ENCODE measurements at places on chromosomes 12 and 14. TPM values are rescaled to one million over a fixed set of nuclear protein-coding genes. Genes with fewer than 3 reads are reported as not detected.

DNA sequence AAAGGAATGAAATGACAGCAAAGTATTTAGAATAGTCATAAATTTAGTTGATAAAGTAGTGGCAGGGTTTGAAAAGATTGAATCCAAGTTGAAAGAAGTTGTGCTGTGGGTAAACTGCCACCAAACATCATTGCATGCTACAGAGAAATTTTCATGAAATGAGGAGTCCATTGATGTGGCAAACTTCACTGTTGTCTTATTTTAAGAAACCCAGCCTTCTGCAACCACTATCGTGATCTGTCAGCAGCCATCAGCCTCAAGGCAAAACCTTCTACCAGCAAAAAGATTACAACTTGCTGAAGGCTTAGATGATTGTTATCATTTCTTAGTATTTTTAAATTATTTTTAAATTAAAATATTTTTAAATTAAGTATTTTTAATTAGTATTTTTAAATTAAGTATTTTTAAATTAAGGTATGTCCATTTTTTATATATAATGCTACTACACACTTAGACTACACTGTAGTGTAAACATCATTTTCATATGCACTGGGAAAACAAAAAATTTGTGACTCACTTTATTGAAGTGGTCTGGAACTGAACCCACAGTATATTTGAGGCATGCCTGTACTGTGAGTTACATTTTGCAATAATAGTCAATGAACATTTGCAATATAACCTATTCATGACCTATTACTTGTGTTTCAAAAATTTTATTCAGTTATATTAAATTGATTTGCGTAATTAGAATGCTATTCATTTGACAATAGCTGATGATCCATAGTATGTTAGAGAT lies 67.2 kb upstream of the SYT1 start:
- no peaks in the 10 kb centered on the region for H3K27me3 ChIP-seq
- no peak overlapping the region for H3K4me3 ChIP-seq

GRCh38 chr14:91796617-91797347 lies 64.9 kb upstream of the CATSPERB start:
- H3K4me3 ChIP-seq = no peak overlapping the region
- no peak for DNase-seq
- no peaks in the 10 kb centered on the region for H3K27me3 ChIP-seq
- no peak overlapping the region for H3K27ac ChIP-seq
- no peaks in the 10 kb centered on the region for H3K4me1 ChIP-seq

- no peaks in the 10 kb centered on the region for H3K36me3 ChIP-seq
- H3K4me3 ChIP-seq = no peak overlapping the region
- H3K27ac ChIP-seq = no peak overlapping the region
- H3K27me3 ChIP-seq = no peaks in the 10 kb centered on the region
- no peaks in the 10 kb centered on the region for H3K4me1 ChIP-seq
- DNase-seq = no peak
Measured at GRCh38 chr12:72717036-72717435, 444.9 kb downstream of the TRHDE start.

GRCh38 chr14:91372671-91373495 lies 44.7 kb downstream of the CCDC88C start:
- H3K4me1 ChIP-seq = no peaks in the 10 kb centered on the region
- no peak overlapping the region for H3K27ac ChIP-seq
- no peaks in the 10 kb centered on the region for H3K36me3 ChIP-seq
- no peak for DNase-seq
- no peaks in the 10 kb centered on the region for H3K27me3 ChIP-seq

- H3K27ac ChIP-seq = no peak overlapping the region
- peaks cover 8% of the 10 kb centered on the region for H3K4me1 ChIP-seq
- H3K4me3 ChIP-seq = no peak overlapping the region
- no peaks in the 10 kb centered on the region for H3K27me3 ChIP-seq
- H3K36me3 ChIP-seq = peaks cover 5% of the 10 kb centered on the region
Measured at GRCh38 chr14:59333235-59333634, 131.9 kb downstream of the GPR135 start.

- H3K4me1 ChIP-seq = peaks cover 7% of the 10 kb centered on the region
- H3K36me3 ChIP-seq = no peaks in the 10 kb centered on the region
- H3K27ac ChIP-seq = no peak overlapping the region
- no peak overlapping the region for H3K4me3 ChIP-seq
Measured at GRCh38 chr12:109695961-109696461, 17.6 kb upstream of the FAM222A start.

DNA sequence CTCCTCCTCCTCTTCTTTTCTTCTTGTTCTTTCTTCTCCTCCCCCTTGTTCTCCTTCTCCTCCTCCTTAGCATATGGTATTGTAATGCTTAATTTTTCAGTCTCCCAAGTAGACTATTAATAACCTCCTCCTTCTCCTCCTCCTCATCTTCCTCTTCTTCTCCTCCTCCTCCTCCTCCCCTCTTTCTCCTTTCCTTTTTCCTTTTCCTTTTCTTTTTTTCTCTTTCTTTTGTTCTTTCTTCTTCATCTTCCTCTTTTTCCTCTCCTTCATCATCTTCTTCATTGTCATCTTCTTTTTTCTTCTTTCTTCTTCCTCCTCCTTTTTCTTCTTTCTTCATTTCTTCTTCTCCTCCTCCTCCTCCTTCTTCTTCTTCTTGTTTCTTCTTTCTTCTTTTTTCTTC lies 251.6 kb upstream of the ARHGAP5 start:
- H3K27ac ChIP-seq = no peak overlapping the region
- no peak for DNase-seq
- no peaks in the 10 kb centered on the region for H3K36me3 ChIP-seq
- no peaks in the 10 kb centered on the region for H3K4me1 ChIP-seq

DNA sequence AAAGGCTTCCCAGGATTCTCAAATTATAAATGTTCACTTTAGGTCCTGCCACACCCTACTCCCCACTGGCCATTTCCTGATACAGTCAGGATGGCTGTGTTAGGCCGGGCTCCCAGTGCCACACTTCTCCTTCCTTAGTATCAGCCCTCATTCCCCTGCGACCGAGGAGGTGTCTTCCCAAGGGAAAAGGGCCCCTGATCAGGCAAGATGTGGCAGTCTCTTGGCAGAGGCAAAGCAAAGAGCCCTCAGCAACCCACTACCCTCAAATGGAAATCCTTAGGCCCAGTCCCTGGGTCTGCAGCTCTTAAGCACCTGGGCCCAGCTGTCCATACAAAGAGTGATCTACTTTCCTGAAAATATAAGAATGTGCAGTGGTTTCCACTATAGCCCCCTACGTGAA lies 96.5 kb upstream of the VASH1 start:
- H3K27me3 ChIP-seq = no peaks in the 10 kb centered on the region
- H3K27ac ChIP-seq = no peak overlapping the region
- H3K36me3 ChIP-seq = no peaks in the 10 kb centered on the region
- DNase-seq = no peak

DNA sequence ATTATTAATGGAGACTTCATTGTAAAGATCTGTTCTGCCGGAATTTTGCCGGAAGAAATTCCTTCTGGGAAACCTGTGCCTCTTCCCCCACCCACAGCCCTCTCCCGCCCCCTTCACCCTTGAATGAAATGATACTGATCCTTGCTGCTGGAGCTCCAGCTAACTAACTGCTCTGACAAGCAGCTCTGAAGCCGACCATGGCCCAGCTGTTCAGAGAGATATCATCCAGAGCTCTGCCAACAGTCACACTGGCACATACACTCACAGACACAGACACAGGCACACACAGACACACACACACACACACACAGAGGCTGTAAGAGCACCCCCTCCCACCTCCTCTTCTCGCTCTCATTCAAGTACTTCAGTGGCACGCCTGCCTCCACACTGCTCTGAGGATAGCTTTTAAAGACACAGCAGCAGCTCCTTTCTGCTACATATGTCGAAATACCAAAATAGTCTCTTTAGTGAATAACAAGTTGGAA lies 88.6 kb downstream of the R3HDM2 start:
- H3K36me3 ChIP-seq = no peaks in the 10 kb centered on the region
- H3K27me3 ChIP-seq = no peaks in the 10 kb centered on the region
- no peaks in the 10 kb centered on the region for H3K4me1 ChIP-seq
- no peak for DNase-seq
- no peak overlapping the region for H3K4me3 ChIP-seq
- no peak overlapping the region for H3K27ac ChIP-seq

DNA sequence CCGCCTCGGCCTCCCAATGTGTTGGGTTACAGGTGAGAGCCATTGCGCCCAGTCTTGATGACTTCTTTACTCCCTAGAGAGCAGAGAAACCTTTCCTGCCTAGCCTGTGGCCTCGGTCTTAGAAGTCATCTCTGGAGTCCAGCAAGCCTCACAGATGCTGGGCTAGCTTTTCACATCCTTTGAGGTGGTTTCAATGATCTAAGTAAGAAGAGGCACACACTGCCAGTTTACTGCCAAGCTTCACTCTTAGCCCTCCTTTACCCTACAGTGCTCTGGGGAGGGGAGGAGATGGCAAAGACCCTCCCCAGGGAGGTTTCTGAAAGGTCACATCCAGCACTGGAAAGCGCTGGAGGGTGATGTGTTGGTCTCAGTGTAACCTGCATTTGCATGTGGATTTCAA lies 304.8 kb downstream of the PCNX1 start:
- no peak overlapping the region for H3K4me3 ChIP-seq
- no peaks in the 10 kb centered on the region for H3K27me3 ChIP-seq
- DNase-seq = no peak

GRCh38 chr14:72745546-72745945 lies 148.4 kb downstream of the DPF3 start:
- no peak overlapping the region for H3K4me3 ChIP-seq
- H3K27me3 ChIP-seq = no peaks in the 10 kb centered on the region
- no peaks in the 10 kb centered on the region for H3K36me3 ChIP-seq
- H3K27ac ChIP-seq = no peak overlapping the region
- H3K4me1 ChIP-seq = peaks cover 12% of the 10 kb centered on the region
- peak; percentile 33 for DNase-seq

Gene AKAP5
- 7.3 TPM for total RNA-seq

Gene CRY1
- 38.4 TPM for total RNA-seq

Gene TMTC3
- 45.6 TPM for total RNA-seq
